ENCODE measurements at places on chromosomes 12 and 14.

DNA sequence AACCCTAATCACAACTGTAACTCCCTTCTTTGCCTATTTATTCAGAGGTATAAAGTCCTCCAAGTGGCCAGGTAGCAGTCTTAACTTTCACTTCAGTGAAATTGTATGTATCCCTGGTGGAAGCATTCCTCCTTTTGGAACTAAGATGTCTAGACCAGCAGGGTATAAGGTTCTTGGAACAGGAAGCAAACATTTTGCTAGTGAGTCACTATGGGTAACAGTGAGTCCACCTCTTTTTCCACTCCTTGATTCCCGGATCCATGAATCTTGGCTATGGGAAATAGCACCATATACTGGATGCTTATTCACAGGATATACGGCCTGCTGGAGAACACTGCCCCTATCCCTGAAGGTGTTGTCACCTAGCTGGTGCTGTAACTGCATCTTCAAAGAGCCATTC lies 80.2 kb downstream of the KCNA5 start:
- DNase-seq: no peak

- DNase-seq: no peak
Measured at GRCh38 chr12:12997156-12997555, 2.9 kb downstream of the HEBP1 start.

DNA sequence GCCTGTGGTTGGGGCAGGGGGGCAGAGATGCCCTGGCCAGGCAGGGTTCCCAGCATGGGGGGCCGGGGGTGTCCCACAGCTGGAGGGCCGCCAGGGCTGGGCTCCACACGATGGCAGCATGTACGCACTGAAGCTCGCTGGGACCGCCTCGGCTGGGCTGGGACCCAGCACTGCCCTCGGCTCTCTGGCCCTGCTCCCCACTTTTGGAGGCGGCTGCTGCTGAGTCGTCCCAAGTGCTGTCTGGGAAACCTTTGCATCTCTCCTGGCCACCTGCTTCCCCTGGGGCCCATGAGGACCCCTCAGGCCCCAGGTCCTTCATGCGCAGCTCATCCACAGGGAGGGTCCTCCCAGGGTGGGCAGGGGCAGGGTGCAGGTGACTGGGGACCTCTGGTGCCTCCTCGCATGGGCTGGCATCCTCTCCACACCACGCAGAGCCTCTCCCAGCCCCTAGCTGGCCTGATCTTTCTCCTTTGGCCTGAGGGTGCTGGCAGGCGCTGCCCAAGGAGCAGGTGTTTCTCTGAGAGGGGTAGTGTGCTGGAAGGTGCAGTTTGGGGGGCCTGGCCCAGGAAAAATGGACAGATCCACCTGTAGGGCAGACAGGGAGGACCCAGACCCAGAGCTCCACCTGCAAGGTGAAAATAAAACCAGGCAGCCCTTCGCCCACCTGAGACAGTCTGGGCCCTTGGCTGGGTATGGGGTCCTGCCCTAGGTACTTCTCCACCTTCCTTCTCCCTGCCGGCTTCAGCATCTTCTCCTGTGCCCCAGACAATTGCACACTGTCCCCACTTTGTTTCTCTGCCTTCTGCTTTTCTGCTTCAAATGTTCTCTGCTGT lies 46.9 kb downstream of the DLK1 start:
- DNase-seq: no peak

- no peak for DNase-seq
Measured at GRCh38 chr14:77151245-77151644, 9.7 kb upstream of the ZDHHC22 start.

- no peak for DNase-seq
Measured at GRCh38 chr12:76711241-76711640, 52.7 kb upstream of the ZDHHC17 start.
